ENCODE measurements at places on chromosomes 3 and 15.

GRCh38 chr3:48993834-48994233, 3.8 kb downstream of the P4HTM start:
- DNase-seq, result no peak

- no peak for DNase-seq
Observed at GRCh38 chr3:45779746-45780735, 16.3 kb downstream of the SLC6A20 start.

DNA sequence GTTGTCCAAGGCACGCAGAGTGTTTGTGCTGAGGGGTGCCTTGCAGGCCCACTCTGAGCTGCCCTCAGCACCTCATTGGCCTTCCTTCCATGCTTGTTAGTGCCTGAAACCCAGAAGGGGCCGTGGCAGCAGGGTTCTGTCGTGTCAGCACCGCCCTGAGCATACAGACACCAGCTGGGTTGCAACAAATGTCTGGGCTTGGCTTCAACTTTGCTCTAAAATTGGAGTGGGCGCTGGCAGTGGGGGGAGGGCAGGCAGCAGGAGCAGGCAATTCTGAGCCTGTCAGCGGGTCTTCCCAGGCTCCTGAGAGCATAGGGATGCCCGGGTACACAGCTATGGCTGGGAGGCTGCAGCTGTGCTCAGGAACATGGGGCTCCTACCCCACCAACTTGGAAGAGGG, 464.3 kb downstream of the EPHA3 start:
- no peak for DNase-seq

DNA sequence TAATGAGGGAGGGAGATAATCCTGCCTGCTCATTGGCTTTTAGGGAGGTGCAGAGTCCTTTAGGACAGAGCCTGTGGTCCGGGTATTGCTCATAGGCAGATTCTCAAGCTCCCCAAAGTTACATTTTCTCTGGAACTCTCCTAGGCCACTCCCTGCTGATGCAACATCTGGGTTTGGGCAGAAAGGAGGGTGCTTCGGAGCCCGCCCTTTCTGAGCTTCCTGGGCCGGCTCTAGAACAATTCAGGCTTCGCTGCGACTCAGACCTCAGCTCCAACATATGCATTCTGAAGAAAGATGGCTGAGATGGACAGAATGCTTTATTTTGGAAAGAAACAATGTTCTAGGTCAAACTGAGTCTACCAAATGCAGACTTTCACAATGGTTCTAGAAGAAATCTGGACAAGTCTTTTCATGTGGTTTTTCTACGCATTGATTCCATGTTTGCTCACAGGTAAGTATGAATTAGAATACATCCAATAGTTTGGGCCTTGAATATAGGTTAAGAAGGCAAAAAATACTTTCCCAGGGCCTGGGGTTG, at the start of gene IL20RB:
Gene IL20RB, plus strand, starts transcription at position 233 of the 538 bp plus-strand sequence. Its CDS starts 131 bp downstream, at position 364.
- no peak for DNase-seq

GRCh38 chr3:72309661-72310418, 524.9 kb upstream of the PROK2 start:
- no peak for DNase-seq

- no peak for DNase-seq
Observed at GRCh38 chr3:159559771-159560170, 428.9 kb upstream of the IL12A start.

DNA sequence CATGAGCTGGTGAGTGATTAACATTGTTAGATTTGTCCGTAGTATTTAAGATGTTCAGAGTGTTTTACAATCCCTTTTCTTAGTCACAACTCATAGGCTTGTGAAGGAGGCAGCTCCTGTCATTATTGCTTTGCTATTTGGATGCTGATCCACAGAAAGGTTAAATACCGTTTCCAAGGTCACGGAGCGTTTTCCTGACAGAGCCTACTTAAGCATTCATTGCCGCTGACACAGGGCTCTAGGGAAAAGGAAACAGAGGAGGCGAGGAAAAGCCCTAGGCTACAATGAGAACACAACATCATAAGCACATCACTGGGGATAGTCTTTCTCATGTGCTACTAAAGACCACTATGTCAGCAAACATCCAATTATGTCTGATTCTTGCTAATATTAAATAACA, 38.5 kb upstream of the CPB1 start:
- DNase-seq, result no peak

GRCh38 chr15:34325368-34325767, 12.2 kb downstream of the SLC12A6 start:
- DNase-seq, result no peak

- no peak for DNase-seq
Observed at GRCh38 chr3:177800561-177800960, 603.3 kb upstream of the TBL1XR1 start.

Data from stimulated activated CD8-positive, alpha-beta memory T cell treated with anti-CD3 and anti-CD28 coated beads, Interleukin-15, amount 100 ng/mL, for 4 hours (primary cell).